ENCODE measurements at places on chromosomes 11 and 22.

DNA sequence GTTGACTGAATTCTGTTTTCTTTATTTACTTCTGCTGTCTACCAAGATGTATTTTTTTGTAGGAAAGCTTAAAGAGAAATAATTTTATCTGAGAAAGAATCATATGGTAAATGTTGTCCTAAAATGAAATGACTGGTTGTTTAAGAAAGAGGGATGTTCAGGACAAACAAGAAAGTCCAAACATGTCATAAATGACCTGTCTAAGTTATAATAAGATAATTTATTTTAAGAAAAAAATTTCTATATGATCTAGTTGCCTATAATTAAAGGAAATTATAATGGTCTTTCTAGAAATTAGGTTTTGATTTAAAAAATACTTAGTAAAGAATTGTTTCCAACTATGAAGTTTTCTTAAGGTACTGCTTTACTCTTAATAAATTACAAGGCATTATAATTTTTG lies 10.5 kb downstream of the SCGB2A2 start:
- no peak for DNase-seq

DNA sequence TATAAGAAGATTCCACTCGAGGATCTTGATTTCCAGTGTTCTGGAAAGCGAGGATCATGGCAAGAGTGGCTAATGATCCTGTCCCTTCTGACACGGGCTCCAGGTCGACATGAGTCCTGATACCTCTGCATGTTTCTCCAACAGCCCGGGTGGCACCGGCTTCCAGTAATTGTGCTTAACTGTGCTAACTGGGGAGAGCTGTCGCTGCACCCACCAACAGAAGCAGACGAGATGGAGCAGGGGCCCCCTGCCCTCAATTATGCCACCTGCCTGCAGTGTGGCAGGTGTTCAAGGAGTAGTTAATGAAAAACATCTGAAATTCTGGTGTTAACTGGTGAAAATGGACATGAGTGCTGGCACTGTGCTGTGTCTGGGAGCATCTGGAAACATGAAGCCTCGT lies 6.2 kb downstream of the MRPL21 start:
- no peak for DNase-seq

GRCh38 chr22:19875531-19876313 lies 21.0 kb upstream of the GNB1L start:
- no peak for DNase-seq

DNA sequence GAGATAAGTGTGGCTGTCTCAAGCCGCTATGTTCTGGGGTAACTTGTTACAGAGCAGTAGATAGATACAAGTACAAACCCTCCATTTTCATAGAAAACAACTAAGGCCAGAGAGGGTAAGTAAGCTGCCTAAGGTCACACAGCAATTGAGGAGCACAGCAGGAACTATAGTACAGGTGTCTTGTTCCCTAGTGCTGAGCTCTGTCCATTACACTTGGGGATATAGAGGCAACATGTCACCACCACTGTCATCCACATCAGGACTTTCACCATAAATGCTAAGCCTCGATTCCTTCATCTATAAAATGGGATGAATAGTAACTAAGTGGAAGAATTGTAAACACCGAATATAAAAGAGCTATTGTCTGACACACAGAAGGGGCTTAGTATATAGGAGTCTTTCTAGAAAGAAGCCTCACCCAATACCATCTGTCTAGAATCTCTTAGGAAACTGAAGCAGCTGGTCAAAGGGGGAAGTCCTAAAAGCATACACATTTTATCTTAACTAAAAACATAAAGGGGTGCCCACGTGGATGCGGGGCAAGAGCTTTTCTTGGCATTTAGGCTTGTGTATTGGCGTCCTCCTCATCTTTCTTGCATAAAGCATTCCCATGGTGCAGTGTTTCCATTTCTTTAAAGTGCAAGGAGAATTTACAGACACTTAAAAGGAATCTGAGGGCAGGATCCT lies 93.8 kb upstream of the ALX4 start:
- no peak for DNase-seq

- DNase-seq = no peak
Observed at GRCh38 chr11:94501522-94501921, 7.7 kb downstream of the ANKRD49 start.

GRCh38 chr11:105298174-105298573 lies 158.6 kb upstream of the CARD18 start:
- DNase-seq = no peak

GRCh38 chr11:46012185-46012584 lies 89.7 kb downstream of the LARGE2 start:
- DNase-seq = no peak

DNA sequence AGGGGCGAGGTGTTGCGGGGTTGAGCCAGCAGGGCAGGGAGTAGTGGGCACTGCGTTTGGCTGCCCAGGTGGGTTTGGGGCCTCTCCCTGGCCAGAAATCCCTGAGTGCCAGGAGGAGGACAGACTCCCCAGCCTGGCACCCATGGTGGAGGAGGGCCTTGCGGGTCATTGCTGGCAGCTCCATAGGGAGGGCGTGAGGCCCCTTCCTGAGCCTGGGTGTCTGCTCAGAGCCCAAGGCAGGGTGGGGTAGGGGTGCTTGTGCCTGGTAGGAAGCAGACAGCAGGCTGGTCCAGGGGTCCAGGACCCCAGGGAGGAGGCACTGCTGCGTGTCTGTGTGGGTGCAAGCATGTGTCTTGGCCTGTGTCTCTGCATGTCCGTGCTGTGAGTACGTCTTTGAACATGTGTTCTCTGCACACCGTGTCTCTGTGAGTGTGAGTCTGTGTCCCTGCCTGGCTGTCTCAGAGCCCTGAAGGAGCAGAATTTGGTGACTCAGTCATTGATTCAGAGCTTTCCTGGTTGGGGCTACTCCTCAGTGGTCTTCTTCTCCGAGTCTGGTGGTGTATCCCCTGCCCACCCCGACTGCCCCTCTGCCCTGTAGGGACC lies 3.9 kb downstream of the TSPAN4 start:
- no peak for DNase-seq

- no peak for DNase-seq
Observed at GRCh38 chr11:11806586-11806985, 35.2 kb upstream of the USP47 start.

DNA sequence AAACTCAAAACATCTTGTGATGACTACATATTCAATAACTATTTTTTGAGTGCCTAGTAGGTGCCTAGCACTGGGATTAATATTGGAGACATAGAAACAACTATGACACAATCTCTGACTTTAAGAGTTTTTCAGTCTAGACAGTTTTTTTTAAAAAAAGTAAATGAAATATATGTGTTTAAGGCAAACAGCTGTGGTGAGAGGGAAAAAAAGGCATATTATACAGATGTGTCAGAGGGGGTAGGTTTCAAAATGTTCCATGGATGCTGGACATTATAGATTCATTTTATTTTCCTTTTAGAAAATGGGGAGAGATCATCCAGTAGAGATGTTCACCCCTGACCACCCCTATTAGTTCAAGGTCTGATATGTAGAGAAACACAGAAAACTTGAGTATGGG lies 90.8 kb downstream of the LUZP2 start:
- DNase-seq = no peak

DNA sequence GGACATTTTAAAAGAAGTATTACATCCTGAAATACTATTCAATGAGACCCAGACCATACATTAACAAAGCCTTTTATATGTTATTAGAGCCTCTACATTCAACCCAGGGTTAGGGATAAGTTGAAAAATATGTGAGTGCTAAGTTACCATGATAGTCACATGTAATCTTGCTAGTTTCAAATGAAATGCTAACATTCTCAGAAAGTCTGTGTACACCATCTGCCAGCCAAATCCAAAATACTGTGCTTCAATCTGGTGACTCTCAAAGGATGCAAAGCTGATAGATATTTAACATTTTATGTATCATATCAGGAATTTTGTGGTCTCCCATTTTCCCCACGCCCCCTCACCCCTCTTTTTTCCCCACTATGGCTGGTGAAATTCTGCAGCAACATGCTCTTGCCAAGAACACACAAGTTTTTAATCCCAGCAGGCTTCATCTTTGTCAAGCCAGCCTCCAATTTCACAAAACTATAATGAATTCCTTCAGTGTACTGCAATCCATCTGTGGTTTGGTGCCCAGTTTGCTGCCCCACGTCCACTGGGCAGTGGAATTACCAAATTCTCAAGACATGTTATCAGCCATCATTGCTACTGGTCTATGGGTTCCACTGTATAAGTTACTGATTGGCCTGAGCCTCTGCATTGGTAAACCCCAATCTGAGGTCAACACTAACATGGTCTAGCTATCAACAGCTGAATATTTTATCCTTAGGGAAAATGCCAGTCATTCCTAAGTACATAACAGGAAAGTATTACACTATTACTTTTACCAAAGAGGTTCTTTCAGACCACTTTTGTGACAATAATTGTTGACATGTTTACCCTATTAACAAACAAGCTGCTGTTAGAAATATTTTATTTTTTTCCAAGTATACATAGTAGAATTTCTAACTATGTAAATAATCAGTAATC lies 1.5 kb upstream of the PICALM start:
- no peak for DNase-seq

DNA sequence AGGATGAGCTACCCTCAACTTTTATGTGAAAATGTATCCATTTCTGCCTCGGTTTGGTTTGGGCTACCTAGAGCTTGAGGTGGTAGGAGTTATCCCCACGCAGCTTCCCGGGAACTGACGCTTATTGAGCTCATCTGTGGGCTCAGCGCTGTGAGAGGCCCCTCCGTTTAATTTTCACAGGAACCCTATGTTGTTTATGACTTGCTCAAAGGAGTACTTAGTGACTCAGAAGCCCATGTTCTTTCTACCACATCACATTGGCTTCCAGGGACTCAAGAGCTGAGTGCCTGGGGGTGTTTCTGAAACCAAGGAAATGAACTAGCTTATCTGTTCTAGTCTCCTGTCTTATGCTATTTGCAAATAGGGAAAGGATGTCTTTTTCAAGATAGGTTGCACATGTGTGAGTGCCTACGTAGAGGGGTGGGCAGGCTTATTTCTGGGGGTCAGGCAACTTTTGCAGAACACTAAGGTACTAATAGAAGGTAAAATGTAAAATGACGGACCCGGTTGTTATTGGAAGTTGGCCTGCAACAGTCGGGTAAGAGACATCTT lies 40.5 kb downstream of the MICAL2 start:
- DNase-seq = no peak

GRCh38 chr11:36027731-36028130 lies 83.9 kb downstream of the LDLRAD3 start:
- DNase-seq = no peak

DNA sequence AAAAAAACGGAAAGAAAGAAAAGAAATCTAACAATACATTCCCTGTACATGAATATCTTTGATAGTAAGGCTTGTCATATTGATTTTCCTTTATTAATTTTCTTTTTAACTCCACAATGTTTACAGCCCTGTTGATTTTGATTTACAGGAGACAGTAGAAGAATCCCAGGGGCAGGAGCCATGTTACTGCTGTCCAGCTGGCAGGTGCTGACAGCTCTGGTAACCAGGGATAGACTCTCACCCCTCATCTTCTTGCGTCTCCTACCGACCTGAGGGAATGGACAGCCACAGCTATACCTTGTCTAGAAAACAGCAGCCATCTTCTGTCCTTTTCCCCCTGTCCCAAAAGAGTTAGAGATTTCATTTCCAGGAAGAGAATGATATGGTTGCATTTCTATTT lies 37.4 kb downstream of the PRDM10 start:
- DNase-seq = no peak

DNA sequence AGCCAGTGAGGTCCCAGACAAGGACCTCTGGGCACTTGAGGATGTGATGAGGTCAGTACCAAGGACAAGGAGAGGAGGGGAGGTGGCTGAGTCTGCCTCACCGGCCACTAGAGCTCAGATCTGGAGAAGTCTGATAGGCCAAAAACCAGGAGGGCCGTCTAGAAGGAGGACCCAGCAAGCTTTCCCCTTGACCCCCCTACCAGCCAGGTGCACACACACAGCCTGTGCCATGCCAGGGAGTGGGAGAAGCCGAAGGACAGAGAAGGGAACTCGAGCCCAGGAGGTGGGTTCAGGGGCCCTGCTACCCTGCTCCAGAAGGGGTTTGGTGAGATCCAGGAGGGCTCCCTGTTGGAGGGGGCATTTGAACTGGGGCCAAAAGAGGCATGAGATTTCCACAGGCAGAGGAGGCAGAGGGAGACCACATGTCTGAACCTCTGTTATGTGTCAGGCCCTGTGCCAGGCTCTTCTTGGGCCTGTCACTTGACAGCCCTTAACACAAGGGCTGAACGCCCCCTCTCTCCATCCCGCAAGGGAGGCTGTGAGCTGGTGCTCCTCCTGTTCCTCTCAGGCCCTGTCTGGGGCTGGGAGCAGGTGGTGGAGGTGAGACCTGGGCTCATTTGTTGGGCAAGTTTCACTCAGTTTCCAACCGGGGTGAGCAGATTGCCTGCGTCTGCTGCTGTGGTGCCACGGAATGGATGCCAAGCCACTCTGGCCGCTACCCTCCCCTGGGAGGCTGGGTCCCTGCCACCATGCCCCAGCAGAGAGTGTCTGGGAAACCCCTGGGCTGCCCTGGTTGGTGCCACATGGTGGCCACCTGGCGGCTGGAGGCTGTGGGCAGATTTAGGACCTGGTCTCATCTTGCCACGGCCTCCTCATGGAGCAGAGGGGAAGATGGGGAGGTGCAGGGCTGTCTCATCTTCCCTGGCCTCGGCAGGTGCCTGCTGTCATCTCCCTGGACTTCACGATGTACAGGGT lies 65.2 kb downstream of the MPPED1 start:
- no peak for DNase-seq

Measured in SK-N-MC (cell line).